ENCODE measurements at places on chromosomes 6 and 20.

DNA sequence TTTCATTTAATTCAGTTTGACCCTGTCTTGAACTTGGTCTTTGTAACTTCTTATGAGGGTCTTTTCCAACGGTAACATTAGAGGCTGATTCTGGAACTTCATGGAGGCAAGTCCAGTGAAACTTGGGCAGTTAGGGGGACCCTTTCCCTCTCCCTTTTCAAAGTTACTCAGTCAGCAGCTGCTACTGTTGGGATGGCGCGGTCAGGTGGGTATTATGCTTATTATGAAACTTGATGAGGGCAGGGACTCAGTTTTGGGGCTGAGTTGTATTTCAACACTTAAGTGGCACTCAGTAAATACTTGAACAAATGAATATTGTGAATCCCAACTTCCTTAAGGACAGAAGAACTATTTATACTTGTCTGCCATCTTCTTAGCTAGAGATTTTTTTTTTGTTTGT lies 20.8 kb downstream of the TOP1 start:
- no peak for DNase-seq

DNA sequence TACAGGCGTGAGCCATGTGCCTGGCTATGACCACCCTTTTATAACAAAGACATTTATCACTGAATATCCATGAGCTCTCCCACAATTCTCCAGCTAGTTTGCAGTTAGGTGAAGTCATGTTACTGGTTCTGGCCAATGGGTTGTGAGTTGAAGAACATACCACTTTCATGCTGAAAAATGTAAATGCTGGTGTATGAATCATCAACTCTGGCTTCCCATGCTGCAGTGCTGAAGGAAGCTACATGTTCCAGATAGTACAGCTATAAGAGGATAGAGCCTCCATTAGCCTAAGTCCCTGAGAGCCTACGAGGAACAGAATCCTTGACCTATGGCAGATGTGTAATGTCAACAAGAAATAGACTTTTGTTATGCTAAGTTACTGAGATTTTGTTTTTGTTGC lies 180.4 kb downstream of the BTBD9 start:
- peak; percentile 22 for DNase-seq

GRCh38 chr20:58198901-58199355 lies 29.5 kb downstream of the ANKRD60 start:
- DNase-seq: no peak

DNA sequence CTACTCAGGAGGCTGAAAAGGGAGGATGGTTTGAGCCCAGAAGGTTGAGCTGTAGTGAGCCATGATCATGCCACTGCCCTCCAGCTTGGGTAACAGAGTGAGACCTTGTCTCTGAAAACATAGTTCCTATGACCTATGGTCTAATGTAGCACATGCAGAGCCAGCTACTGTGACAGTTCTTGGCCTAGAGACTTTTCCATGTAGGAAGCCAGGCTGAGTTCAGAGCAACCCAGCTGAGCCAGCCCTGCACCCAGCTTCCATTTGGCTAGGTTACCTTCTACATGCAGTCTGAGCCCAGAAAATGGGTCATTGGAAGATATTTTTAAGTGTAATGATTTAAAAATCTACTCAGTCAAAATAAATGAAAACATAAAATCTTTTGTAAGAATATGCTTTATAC lies 92.8 kb downstream of the FNDC1 start:
- no peak for DNase-seq

- no peak for DNase-seq
Observed at GRCh38 chr6:125078602-125079321, 74.8 kb upstream of the TPD52L1 start.

- peak; percentile 26 for DNase-seq
Observed at GRCh38 chr20:38926934-38927616, 858 bp downstream of the FAM83D start.

- DNase-seq: no peak
Observed at GRCh38 chr20:58788896-58789544, 61.7 kb downstream of the GNAS-AS1 start.

DNA sequence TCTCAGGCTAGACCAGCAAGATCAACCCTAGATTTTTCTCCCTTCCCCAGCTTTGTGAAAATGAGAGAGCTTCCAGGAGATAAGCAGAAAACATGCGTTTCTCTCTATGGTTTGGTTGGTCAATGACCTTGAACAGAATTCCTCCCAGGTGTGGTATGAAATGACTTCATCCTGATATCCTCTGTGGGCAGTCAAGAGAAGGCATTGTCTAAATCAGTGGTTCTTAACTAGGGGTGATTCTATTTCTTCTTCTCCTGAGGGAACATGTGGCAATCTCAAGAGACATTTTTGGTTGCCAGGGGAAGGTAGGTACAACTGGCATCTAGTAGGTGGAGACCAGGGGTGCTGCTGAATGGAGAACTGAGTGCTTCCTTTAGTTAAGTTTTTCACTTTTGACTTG lies 12.4 kb downstream of the IFT52 start:
- DNase-seq: no peak

DNA sequence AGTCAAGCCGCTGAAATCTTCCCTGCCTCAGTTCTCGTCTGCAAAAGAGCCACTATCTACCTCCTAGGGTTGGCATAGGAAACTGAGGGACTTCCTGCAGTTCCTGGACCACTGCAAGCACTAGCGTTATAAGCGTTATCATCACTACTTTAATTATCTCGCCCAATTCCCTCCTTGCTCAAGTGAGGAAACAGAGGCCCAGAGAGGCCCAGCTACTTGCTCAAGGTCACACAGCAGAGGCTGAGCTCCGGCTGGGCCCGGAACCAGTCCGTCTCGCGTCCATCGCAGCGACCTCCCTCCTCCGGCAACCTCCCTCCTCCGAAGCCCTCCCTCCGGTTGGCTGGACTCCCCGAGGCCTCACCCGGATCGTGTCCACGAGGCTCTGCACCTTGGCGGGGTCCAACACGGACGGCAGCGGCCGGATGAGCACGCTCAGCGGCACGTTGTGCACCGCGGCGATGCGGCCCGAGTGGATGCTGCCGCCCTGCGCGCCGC lies 338 bp downstream of the SRXN1 start:
- peak; percentile 49 for DNase-seq

GRCh38 chr6:33958526-33959328 lies 154.9 kb upstream of the MLN start:
- no peak for DNase-seq

- no peak for DNase-seq
Observed at GRCh38 chr6:109840796-109841195, 137.3 kb upstream of the GPR6 start.

- DNase-seq: no peak
Observed at GRCh38 chr20:3014179-3014578, 29.2 kb upstream of the GNRH2 start.

- DNase-seq: peak; percentile 67
Observed at GRCh38 chr20:32681175-32682084, 7.7 kb upstream of the C20orf203 start.

- DNase-seq: no peak
Observed at GRCh38 chr20:53321596-53321995, 272.0 kb downstream of the ZNF217 start.

DNA sequence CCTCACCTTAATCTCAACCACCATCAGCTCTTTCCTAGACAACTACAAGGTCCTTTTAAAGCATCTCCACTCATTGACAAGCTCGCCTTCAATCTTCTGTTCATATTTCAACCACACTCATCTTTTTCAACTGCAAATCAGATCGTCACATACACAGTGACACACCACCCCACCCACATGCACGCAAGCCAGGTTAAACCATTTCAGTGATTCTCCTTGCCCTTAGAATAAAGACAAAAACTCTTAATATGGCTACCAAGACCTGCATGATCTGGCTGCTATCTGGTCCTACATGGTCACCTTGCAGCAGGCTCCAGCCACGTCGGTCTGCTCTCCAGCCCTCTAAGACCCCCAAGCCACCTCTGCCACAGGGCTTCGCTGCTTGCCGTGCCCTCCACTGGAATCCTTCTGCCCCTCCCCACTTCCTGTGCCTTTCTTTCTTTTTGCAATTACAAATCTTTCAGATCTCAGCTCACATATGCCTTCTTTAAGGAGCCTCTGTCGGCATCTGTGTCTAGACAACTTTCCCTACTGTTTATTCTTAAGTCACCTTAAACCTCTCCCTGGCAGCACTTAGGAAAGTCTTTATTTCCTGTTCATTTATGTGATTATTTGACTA lies 507.3 kb upstream of the ARID1B start:
- DNase-seq: no peak

DNA sequence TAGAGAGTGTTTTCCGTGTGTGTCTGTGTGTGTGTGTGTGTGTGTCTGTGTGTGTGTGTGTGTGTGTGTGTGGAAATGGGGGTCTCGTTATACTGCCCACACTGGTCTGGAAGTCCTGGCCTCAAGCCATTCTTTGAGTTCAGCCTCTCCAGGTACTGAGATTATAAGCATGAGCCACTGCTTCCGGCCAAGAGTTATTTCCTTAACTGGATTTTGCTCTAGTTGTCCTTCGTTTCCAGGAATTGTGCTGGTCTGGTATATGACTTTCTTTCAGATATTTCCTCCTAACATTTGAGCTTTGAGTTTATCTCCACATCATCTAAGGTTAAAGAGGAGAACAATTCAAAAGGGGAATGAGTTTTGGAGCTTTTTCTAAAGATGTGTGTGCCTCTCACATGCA lies 124.8 kb downstream of the SH3BGRL2 start:
- DNase-seq: no peak

DNA sequence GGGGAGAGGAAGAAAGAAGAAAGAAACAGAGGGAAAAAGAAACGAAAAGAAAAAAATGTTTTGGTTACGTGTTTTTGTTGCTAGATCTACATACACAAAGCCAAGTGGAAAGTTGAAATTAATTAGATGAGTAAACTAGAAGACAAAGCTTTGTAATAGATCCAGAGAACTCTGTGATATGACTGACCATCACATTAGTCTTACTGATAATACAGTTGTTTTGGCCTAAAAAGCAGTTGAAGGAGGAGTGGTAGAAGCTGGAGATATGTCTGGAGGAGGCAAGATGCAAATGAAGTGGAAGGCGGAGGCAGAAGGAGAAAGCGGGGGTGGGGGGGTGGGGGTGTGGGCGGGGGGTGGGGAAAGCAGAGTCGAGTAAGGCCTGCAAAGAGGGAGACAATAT lies 500.1 kb upstream of the ID4 start:
- no peak for DNase-seq

All from Daoy (cell line).